ENCODE measurements at places on chromosomes 7 and 10.

DNA sequence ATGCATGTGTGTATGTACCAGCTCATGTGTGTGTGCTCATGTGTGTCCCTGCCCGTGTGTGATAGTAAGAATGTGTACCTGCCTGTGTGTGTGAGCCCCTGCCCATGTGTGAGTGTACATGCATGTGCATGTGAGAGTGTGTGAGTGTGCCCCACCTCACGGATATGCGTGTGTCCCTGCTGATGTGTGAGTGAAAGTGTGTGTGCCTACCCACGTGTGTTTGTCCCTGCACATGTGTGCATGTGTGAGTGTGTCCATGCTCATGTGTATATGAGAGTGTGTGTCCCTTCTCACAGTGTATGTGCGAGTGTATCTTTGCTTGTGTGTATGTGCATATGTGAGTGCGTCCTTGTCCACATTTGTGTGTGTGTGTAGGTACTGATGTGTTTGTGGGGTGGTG, 69.6 kb downstream of the CDH23 start:
- DNase-seq: no peak

DNA sequence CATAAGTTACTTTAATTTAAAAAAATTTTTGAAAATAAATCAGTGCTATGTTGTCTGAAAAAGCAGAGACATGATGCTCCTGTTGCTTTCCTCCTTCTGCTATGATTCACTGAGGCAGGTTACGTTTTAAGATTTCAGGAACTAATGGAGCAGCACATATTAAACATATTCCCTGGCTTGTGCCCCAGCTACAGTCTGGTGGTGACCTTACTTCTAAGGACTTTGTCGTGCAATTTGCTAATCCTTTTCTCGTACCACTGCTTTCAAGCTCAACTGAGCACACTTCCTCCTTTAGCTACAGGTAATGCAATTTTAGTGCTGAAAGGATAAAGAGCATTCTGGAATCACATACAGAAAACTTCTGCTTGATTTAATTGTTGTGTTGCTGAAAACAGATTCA, 16.2 kb upstream of the PRR15 start:
- no peak for DNase-seq

DNA sequence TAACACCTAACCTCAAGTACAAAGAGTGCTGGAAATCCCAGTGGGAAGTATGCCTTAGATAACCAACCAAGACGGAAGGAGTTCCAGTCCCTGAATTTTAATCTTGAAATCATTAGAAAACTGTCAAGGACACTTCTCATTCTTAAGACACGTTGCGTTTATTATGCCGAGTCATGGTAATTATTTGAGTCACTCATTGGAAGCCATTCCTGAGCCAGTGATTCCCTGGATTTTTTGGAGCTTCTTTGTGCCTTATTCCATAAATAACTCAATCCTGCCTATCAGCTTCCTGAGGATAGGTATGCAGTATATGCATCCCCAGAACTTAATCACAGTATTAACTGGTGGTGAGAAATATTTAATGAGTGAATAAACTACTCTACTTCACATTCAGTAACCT, 77.4 kb downstream of the PPP1R17 start:
- no peak for DNase-seq

- DNase-seq: no peak
Measured at GRCh38 chr7:20459419-20459818, 128.7 kb downstream of the ITGB8 start.

GRCh38 chr10:86372119-86372783, 5.7 kb upstream of the GRID1 start:
- DNase-seq: no peak

GRCh38 chr10:106242301-106242700, 922.2 kb downstream of the SORCS1 start:
- no peak for DNase-seq

GRCh38 chr7:6622134-6622710, 6.8 kb downstream of the ZNF853 start:
- no peak for DNase-seq

GRCh38 chr7:116516324-116516723, 8.5 kb upstream of the CAV1 start:
- DNase-seq: no peak

DNA sequence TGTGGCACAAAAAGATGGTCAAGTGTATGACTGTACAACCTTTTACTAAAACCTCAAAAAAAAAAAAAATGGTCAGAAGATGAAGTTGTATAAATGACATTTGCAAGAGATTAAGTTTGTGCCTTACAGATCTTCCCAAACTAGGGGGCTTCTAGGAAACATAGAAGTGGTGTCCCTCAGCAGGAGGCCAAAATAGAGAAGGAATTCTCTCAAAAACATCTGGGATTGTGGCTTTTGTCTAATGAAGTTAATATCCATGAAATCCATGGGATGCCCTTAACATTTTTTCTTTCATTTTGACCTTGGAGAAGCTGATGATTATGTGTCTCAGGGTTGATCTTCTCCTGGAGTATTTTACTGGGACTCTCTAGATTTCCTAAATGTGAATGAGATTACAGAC, 62.2 kb downstream of the CASD1 start:
- DNase-seq: no peak

GRCh38 chr7:75914169-75914654, 743 bp upstream of the POR start:
- no peak for DNase-seq

GRCh38 chr7:155226261-155227003, 71.2 kb upstream of the INSIG1 start:
- no peak for DNase-seq

- no peak for DNase-seq
Measured at GRCh38 chr7:91789558-91789957, 90.9 kb downstream of the MTERF1 start.

- DNase-seq: no peak
Measured at GRCh38 chr7:7563813-7564212, 2.9 kb upstream of the MIOS start.

- no peak for DNase-seq
Measured at GRCh38 chr7:131112431-131112830, 215.2 kb upstream of the MKLN1 start.

- no peak for DNase-seq
Measured at GRCh38 chr10:30028738-30029030, 30.7 kb downstream of the JCAD start.

DNA sequence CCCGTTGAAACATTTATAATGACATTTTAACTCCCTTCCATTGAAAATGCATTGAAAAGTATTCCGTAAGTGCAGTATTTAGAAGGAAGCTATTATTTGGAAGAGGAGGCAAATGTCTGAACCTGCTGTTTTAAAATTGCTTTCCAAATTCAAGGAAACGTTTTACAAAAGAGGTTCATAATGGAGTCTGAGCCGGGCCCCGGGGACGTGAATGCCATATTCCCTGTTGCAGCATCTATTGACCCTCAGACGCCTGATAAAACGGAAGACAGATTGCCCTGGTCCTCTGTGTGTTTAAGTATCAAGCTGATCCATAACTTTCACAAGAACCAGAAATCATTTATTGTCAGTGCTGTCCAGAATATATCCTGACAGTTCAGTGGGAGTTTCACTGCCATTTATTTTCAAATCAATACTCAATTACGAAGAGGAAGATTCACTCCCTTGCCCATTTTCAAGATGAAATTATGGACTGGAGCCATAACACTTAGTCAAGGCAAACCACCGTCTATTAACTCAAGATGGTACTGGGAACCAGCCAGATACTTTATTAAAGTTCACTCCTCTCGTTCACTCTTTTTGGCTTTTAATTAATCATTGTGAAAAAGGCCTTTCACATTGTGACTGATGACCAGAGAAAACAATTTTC, 435.7 kb upstream of the PFKP start:
- no peak for DNase-seq

GRCh38 chr7:1210321-1210978, 22.2 kb upstream of the UNCX start:
- no peak for DNase-seq

DNA sequence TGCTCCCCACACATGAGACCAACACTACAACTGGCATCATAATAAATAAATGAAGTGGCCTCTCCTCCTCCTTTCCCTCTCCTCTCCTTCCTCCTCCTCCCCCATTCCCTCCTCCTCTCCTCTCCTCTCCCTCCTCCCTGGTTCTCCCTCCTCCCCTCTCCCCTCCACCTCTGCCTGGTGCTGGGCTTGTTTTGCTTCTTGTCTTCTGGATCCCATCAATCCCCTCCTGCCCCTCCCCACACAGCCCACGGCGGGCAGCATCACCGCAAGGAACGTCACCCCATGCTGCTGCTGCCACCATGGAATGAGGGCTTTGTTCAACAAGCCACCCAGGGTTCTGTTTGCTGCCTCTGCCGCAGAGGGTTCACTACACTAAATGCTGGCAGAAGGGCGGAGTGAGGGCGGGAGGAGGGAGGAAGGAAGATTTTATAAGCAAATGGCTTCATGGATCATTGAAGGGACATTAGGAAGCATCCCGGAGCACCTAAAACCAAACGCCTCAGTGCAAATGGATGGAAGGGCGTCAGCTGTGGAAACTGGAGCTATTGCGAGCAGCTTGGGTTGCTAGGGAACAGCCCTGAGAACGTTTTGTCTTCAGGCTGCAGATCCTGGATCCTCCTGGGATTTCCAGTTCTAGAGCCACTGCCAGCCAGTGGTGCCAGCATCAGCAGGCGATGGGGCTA, 379.7 kb upstream of the ZMIZ1 start:
- DNase-seq: no peak

- DNase-seq: no peak
Measured at GRCh38 chr7:79157281-79157680, 296.2 kb downstream of the MAGI2 start.

DNA sequence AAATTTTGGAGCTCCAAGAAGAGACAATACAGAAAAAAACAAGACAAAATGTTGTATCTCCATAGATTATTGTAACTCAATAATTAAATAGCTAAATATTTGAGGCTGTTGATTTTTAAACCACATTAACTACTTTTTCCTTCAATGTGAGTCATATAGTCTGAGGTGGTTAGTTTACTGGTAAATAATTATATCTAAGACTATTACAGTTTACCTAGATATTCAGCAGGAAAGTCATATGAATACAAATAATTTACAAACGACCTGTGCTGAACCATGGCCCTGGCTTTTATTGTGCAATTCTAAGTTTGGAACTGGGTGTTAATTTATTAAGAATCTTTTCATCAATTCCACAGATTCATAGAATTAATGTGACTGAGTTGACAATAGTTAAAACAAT, 22.2 kb downstream of the CREB5 start:
- DNase-seq: no peak

DNA sequence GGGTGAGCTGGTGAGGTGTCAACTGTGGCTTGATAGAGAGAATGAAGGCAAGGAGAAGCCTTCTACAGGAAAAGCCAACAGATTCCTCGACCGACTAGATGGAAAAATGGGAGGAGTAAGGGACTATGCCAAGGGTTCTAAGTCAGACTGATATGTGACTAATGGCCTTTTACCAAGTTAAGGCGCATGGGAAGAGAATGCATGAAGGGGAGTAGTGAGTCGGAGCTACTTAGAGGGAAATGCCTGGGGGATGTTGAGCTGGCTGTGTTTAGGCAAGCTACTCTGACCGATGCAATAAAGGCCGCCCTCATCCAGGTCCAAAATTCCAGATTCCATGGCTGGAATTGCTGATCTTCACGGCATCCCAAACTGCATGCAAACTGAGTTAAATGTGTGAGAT, 48.2 kb downstream of the APBB1IP start:
- no peak for DNase-seq

DNA sequence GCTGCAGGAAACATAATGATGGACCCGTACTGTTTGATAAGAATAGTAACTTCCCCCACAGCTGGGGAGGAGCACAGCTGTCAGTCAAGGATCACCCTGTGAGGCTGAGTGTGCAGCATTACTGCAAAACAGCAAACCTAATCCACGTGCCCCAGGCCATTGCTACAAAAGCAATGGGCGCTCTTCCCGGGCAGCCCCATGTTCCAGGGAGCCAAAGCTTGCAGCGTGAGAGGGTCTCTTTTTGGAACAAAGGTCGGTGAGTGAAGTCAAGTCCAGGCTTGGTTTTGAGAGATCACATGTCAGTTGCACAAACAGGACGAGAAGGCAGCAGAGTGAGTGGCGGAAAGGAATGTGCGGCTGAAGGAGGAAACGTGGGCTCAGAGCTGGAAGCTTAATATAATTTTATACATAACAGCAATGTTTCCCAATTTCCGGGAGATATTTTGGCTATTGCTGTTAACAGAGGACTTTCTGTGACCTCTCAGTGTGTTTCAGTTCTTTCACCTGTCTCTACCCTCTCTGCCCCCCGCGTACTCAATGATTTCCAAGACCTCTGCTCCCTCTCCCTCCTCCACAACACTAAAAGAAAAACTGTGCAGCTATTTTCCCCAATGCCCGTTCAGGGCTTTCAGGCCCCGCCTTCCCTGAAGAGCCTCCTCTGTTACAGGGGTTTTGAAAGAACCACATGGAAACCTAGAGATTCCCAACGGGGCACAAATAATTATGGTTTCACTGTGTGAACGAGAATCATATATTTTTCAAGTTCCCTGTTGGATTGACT, 128.9 kb downstream of the MTPAP start:
- no peak for DNase-seq

- no peak for DNase-seq
Measured at GRCh38 chr10:33780961-33781360, 446.5 kb upstream of the NRP1 start.

- no peak for DNase-seq
Measured at GRCh38 chr10:104937567-104937966, 296.5 kb downstream of the SORCS3 start.

GRCh38 chr7:26293569-26294308, 2.1 kb downstream of the SNX10 start:
- DNase-seq: peak; percentile 30

DNA sequence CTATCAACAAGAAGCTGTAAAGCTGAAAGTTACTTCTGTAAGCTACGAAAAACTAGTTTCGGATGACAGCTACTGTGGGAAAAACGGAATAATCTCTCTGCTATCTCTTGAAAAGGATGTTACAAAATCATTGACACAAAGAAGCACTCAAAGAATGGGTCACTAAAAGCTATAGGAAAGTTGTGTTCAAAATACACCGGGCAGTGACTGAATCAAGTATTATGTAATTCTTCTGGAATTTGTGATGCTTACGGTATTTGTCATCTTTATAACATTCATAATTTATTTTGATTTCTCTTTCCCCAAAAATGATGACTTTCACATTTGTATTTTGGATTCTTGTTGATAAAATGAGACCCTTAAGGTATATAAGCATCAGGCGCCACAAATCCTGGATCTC, 112.1 kb upstream of the KLF6 start:
- DNase-seq: no peak

- DNase-seq: no peak
Measured at GRCh38 chr10:34731885-34732701, 83.0 kb downstream of the PARD3 start.
